T-helper 17 cell (primary cell): ENCODE measurements at places on chromosomes 4 and X.
A peak's percentile ranks its signal among the peaks of the same experiment; 100 is the strongest.

GRCh38 chr4:189404271-189404670, 536.4 kb upstream of the FRG1 start:
- no peak for DNase-seq
- H3K27ac ChIP-seq = no peak overlapping the region
- H3K4me1 ChIP-seq = no peaks in the 10 kb centered on the region
- no peaks in the 10 kb centered on the region for H3K27me3 ChIP-seq

DNA sequence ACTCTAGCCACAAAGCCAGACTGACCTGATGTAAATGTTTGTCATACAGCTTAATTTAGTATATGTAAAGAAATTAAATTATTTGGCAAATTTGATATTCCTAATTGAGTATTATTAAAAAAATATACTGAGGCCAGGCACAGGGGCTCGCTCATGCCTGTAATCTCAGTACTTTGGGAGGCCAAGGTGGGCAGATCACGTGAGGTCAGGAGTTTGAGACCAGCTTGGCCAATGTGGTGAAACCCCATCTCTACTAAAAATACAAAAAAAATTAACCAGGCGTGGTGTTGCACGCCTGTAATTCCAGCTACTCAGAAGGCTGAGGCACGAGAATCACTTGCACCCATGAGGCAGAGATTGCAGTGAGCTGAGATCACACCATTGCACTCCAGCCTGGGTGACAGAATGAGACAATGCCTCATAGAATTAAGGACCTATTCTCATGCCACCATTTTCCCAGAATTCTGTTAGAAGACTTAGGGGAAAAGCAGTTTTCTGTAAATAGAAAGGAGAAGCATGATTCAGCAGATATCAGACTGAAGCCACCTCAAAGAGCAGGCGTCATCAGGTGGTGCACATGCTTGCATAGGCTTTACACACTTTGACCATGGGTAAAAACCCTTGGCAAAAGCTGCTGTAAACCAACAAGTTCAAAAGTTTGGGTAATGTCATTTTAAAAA, 6.1 kb downstream of the UBQLN2 start:
- H3K36me3 ChIP-seq = peaks cover 2% of the 10 kb centered on the region
- peak overlapping the region; percentile 3 for H3K27ac ChIP-seq
- H3K4me1 ChIP-seq = peaks cover 24% of the 10 kb centered on the region
- DNase-seq = no peak
- H3K4me3 ChIP-seq = no peak overlapping the region

DNA sequence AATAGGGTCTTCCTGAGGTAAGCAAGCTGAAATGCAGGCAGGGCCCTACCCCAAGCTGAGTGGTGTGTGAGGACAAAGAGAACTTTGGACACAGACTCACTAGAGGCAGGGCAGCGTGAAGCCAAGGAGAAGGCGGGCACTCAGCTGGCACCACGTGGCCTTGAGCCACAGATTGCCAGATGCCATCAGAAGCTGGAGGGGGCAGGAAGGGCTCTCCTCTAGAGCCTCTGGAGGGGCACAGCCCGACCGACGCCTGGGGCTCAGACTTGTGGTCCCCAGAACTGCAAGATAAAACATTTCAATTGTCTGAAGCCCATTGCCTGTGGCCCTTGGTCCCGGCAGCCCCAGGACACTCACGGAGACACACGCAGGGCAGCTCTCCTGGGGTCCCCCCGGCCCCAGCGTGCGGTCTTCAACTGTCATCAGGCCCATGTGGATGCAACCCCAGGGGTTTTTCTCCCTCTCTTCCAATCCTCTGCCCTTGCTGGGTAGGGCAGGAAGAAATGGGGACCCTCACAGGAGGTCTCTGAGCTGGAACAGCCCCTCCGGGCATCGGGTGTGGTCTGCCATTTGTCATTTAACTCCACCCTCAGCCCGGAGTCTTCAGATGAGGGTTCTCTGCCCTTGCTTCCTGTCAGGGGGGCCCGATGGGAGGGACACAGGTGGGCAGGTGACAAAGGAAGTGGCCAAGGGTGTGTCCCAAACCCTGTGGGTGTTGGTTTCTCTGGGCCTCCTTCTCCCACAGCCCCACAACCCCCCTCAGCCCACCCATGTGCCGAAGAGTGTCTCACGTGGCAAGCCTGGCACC, 22.2 kb downstream of the HMX1 start:
- H3K4me1 ChIP-seq = no peaks in the 10 kb centered on the region
- peaks cover 3% of the 10 kb centered on the region for H3K27me3 ChIP-seq
- DNase-seq = no peak
- H3K4me3 ChIP-seq = no peak overlapping the region
- H3K27ac ChIP-seq = no peak overlapping the region

GRCh38 chrX:68550193-68550592, 51.3 kb downstream of the YIPF6 start:
- no peaks in the 10 kb centered on the region for H3K27me3 ChIP-seq
- H3K36me3 ChIP-seq = no peaks in the 10 kb centered on the region
- no peak overlapping the region for H3K27ac ChIP-seq
- no peak overlapping the region for H3K4me3 ChIP-seq
- no peaks in the 10 kb centered on the region for H3K4me1 ChIP-seq

- no peaks in the 10 kb centered on the region for H3K36me3 ChIP-seq
- no peaks in the 10 kb centered on the region for H3K4me1 ChIP-seq
- peaks cover 11% of the 10 kb centered on the region for H3K27me3 ChIP-seq
- no peak for DNase-seq
- H3K27ac ChIP-seq = no peak overlapping the region
Measured at GRCh38 chr4:158970812-158971211, 132.1 kb upstream of the RAPGEF2 start.

GRCh38 chrX:141176586-141177451, at the start of gene LDOC1:
LDOC1 (minus strand) TSS chrX:141177129; CDS start chrX:141177021, 108 bp downstream.
- no peaks in the 10 kb centered on the region for H3K36me3 ChIP-seq
- peak within 1 kb of the TSS; percentile 87 for H3K4me3 ChIP-seq
- H3K27ac ChIP-seq = no peak within 1 kb of the TSS
- H3K27me3 ChIP-seq = no peaks in the 10 kb centered on the region
- DNase-seq = peak; percentile 65
- peaks cover 10% of the 10 kb centered on the region for H3K4me1 ChIP-seq

- H3K27me3 ChIP-seq = no peaks in the 10 kb centered on the region
- DNase-seq = peak; percentile 69
- H3K4me3 ChIP-seq = peak within 1 kb of the TSS; percentile 99
- H3K36me3 ChIP-seq = peaks cover 12% of the 10 kb centered on the region
- peaks cover 32% of the 10 kb centered on the region for H3K4me1 ChIP-seq
Measured at GRCh38 chr4:48906206-48907173, at the start of gene OCIAD2. OCIAD2 (minus strand) TSS chr4:48906774; CDS start chr4:48904549, 2,225 bp downstream.

DNA sequence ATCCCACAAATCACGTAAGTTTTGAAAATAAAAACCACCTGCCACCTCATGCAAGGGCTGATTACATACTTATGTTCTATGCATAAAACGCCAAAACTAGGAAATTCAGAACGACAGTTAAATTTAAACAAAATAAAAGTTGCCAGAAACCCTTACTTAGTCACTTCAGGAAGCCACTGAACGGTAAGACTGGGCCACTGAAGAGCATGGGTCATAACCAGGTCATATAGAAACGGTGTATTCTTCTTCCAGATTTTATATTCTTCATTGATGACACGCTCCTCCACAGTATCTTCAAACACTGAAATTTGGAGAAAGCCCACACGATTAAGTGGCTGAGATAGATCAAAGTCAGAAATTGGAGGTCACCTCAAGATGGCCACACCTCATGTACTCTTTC, 1.2 kb downstream of the RBBP7 start:
- peak overlapping the region; percentile 84 for H3K27ac ChIP-seq
- peaks cover 17% of the 10 kb centered on the region for H3K4me1 ChIP-seq
- peaks cover 3% of the 10 kb centered on the region for H3K36me3 ChIP-seq
- peak overlapping the region; percentile 91 for H3K4me3 ChIP-seq
- DNase-seq = no peak

DNA sequence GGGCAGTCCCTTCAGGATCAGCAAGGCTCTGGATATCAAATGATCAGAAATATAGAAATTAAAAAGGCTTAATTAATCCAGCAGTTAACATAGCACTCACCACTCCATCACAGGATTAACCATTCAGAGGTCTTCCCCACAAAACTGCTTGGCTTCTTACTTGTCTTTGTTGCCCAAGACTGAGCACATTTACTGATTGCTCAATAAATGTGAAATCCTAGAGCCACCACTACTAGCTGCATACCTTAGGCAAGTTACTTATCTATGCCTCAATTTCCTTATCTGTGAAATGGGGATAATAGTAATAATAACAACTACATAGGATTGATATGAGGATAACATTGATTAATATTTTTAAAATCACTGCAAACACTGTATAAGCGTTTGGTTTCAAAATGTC, 124.2 kb downstream of the ARHGAP6 start:
- no peaks in the 10 kb centered on the region for H3K4me1 ChIP-seq
- no peak overlapping the region for H3K27ac ChIP-seq
- H3K36me3 ChIP-seq = no peaks in the 10 kb centered on the region
- peaks cover 5% of the 10 kb centered on the region for H3K27me3 ChIP-seq
- no peak for DNase-seq

DNA sequence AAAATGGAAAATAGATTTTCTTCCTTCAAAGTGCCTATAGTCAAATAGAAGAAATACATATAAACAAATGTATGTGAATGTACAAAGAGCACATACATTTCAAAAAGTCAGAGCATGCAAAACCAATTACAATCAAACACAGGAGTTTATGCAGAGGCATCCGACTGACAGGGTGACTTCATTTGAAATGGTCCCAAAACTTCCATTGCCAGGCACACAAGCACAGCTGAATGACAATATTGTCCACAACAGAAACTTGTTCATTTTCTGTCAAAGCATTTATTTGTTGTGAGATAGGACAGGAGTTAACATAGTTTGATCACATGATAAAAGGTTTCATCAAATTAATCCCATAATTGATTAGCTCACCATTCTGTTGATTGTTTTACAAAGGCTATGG, 96.4 kb upstream of the TTC29 start:
- DNase-seq = no peak
- no peaks in the 10 kb centered on the region for H3K4me1 ChIP-seq
- peaks cover 53% of the 10 kb centered on the region for H3K27me3 ChIP-seq
- H3K27ac ChIP-seq = no peak overlapping the region
- no peak overlapping the region for H3K4me3 ChIP-seq
- no peaks in the 10 kb centered on the region for H3K36me3 ChIP-seq

GRCh38 chr4:183789657-183790056, 115.5 kb upstream of the STOX2 start:
- H3K4me3 ChIP-seq = no peak overlapping the region
- H3K4me1 ChIP-seq = no peaks in the 10 kb centered on the region
- no peaks in the 10 kb centered on the region for H3K36me3 ChIP-seq
- H3K27ac ChIP-seq = no peak overlapping the region

DNA sequence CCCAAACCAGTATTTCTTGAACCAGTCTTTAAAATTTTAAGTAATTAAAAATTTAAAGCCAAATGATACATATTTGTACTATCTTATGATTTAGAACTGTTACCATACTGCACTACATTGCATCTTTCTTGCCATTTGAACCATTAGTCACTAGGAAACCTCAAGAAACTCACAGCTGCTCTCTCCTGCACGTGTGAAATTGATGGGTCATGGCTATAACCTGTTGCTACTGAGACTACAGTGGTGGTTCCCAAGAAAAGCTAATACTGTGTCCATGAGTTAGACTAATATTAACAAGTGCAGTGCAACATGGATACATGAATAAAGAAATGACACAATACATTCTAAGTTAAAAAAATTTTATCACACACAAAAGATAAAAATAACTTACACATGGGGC, 88.4 kb downstream of the PDE5A start:
- no peak for DNase-seq
- peaks cover 5% of the 10 kb centered on the region for H3K36me3 ChIP-seq
- no peaks in the 10 kb centered on the region for H3K27me3 ChIP-seq
- H3K4me1 ChIP-seq = no peaks in the 10 kb centered on the region
- H3K4me3 ChIP-seq = no peak overlapping the region

GRCh38 chr4:152599636-152600035, 63.7 kb upstream of the FBXW7 start:
- DNase-seq = no peak
- no peak overlapping the region for H3K4me3 ChIP-seq
- no peaks in the 10 kb centered on the region for H3K4me1 ChIP-seq
- H3K36me3 ChIP-seq = no peaks in the 10 kb centered on the region

DNA sequence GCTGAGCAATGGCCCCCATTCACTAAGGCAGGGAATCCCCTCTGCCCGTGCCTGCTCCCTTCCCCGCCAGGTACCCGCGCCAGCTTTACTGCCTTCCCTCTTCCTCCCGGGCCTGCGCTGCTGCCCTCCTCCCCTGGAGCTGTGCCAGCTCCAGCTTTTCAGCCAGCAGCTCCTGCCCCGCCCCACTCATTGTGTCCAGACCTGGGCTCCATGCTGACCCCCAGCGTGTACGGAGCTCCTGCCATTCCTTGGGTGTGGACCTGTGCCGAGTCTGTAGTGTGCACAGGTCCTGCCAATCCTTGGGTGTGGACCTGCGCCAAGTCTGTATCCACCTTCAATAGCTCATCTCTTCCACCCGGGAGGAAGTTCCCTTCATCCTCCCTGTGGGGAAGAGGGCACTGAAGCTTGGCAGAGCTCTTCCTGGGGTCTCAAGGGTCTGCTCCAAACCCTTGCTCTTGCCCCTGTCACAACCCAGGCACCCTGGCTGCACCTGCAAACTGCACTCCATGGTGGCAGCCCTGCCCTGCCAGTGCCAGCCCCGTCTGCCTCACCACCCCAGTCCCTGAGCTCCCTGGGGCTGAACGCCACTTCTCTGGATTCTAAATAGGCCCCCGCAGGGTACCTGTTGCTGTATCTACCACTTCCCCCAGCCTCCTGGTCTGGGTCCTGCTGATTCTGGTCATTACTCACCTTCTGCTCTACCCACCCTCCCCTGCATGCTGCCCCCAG, 63.9 kb downstream of the TRMT44 start:
- no peak overlapping the region for H3K27ac ChIP-seq
- DNase-seq = no peak
- H3K27me3 ChIP-seq = no peaks in the 10 kb centered on the region

- no peak for DNase-seq
- H3K27me3 ChIP-seq = peaks cover 4% of the 10 kb centered on the region
- peaks cover 4% of the 10 kb centered on the region for H3K4me1 ChIP-seq
- peaks cover 2% of the 10 kb centered on the region for H3K36me3 ChIP-seq
- no peak overlapping the region for H3K4me3 ChIP-seq
Measured at GRCh38 chr4:122625156-122625555, 4.3 kb upstream of the IL21 start.

DNA sequence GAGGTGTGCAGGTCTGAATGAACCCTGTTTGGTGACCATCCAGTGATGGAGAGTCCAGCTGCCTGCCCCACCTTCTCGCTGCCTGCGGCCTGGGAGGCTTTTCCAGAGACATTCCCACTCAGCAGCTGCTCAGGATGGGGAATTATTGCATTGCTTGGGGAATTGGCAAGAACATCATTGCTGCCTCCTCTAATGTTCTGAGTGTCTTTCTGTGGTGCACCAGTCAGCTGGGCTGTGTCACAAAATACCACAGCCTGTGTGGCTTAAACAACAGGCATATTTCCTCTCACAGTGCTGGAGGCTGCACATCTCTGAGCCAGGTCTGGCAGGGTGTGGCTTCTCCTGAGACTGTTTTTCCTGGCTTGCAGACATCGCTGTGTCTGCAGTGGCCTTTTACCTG, 86.8 kb upstream of the AFAP1 start:
- no peak overlapping the region for H3K4me3 ChIP-seq
- H3K27ac ChIP-seq = no peak overlapping the region
- H3K4me1 ChIP-seq = no peaks in the 10 kb centered on the region
- H3K27me3 ChIP-seq = no peaks in the 10 kb centered on the region
- peaks cover 4% of the 10 kb centered on the region for H3K36me3 ChIP-seq

GRCh38 chrX:108640817-108641216, 95.5 kb downstream of the IRS4 start:
- H3K36me3 ChIP-seq = no peaks in the 10 kb centered on the region
- H3K27me3 ChIP-seq = no peaks in the 10 kb centered on the region
- H3K4me1 ChIP-seq = no peaks in the 10 kb centered on the region
- no peak overlapping the region for H3K27ac ChIP-seq
- DNase-seq = no peak

GRCh38 chr4:73396304-73396703, 7.8 kb upstream of the ALB start:
- no peaks in the 10 kb centered on the region for H3K4me1 ChIP-seq
- peaks cover 17% of the 10 kb centered on the region for H3K27me3 ChIP-seq
- H3K36me3 ChIP-seq = no peaks in the 10 kb centered on the region
- H3K27ac ChIP-seq = no peak overlapping the region
- H3K4me3 ChIP-seq = no peak overlapping the region
- no peak for DNase-seq
